ENCODE measurements at places on chromosomes 4 and X.

GRCh38 chrX:121028419-121028818 lies 19.0 kb upstream of the GLUD2 start:
- DNase-seq = no peak

DNA sequence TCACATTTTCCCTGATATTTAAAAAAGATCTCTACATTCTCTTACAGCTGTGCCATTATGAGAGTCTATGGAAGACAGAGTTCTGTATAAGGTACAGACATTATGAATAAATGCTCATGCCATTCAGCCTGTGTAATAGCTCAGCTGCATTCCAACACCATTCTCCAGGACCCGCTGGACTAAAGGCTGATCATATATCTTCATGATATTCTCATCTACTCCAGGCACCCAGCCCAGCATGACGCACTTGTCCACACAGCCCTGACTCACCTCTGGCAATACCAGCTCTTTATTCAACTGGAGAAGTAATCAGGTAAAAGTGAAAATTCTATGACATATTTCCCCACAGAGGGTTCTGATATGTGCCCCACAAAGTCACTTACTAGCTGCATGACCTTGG lies 437.5 kb upstream of the FGF16 start:
- DNase-seq = no peak

GRCh38 chr4:40232610-40233009 lies 35.8 kb downstream of the RHOH start:
- DNase-seq = no peak

- DNase-seq = no peak
These were observed 113.9 kb downstream of the NYX start for GRCh38 chrX:41561045-41561444.
